H54 (cell line): ENCODE measurements at places on chromosomes 13 and 19.
A peak's percentile ranks its signal among the peaks of the same experiment; 100 is the strongest.

DNA sequence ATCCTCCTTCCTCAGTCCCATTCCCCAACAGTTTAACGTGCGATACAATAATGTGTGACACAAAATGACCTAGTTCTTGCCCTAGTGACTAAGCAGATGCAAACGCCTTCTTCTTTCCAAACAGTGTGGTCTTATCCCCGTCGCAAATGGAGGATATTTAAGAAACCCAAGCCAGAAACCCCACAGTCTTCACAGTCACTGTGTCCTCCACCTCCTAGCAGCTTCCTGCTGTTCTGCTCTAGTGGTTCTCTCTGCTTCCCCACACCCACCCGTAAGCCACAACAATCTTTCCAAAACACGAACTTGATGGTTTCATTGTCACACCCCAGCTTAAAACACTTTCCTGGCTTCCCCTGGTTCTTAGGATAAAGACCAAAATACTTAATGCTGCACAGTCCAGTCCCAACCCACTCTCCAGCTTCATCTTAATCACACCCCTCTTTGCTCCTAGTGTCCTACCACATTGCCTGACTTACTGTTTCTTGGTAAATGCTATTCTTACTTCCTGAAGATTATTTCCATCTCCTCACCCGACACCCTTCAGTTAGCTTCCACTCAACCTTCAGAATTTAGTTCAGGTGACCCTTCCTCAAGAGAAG is 32.3 kb downstream of the ITM2B start:
- no peak for DNase-seq

- DNase-seq = peak; percentile 97
Observed at GRCh38 chr19:39824143-39825092, 9.5 kb downstream of the DYRK1B start.

GRCh38 chr19:50203281-50204080 is at the start of gene MYH14:
TSS of gene MYH14 (plus strand) at chr19:50203622. CDS start at chr19:50210366, 6,744 bp downstream.
- DNase-seq = no peak

- no peak for DNase-seq
Observed at GRCh38 chr13:109297628-109298027, 488.8 kb downstream of the IRS2 start.

- DNase-seq = no peak
Observed at GRCh38 chr13:63460462-63461090, 2044.9 kb upstream of the PCDH20 start.

- peak; percentile 64 for DNase-seq
Observed at GRCh38 chr19:6639439-6639838, 30.5 kb downstream of the TNFSF14 start.

DNA sequence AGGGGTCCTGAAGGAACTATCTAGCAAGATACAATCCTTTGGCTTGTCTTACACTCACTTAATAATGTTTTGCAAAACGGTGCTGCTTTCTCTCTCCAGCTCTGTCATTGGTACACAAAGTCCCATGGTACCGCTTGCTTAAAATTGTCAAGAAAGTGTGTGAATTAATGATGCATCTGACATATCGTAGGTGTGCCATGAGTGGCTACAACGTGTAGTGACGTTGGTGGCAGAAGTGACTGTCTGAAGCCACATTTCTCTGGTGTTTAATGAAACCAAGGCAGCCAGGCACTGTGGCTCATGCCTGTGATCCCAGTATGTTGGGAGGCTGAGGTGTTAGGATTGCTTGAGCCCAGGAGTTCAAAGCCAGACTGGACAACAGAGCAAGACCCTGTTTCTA is 2.6 kb downstream of the HSH2D start:
- DNase-seq = no peak

GRCh38 chr13:46232281-46232680 is 20.6 kb downstream of the LRRC63 start:
- no peak for DNase-seq

- peak; percentile 86 for DNase-seq
Observed at GRCh38 chr19:16041299-16041990, 34.9 kb upstream of the TPM4 start.

DNA sequence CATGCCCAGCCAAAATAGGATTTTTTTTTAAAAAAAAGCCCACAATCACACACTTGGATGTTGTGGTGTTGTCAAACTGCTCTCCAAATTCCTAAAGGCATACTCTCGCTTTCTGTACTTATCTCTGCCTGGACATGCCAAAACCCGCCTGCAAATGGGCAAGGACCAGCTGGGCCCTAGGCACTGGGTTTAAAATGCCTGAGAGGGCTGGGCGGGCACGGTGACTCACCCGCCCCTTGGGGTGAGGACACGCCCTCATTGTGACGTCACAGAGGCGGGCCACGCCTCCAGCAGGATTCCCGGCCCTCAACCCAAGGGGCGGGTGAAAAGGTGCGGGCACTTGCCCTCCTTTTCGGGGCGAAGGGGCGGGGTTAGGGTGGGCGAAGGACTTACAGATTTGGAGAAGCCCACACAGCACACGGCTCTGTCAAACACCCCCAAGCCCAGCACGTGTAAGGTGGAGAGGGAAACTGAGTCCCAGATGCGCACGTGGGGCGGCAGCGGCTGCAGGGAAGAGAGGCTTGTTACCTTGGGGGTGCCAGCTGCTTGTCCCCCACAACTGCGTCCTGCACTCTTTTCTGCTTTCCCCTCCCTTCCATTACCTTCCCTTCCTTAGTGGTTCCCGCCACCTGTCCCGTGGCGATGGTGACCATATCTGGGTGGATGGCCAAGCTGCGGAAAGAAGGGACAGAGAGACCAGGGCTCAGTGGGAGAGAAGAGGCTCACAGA is 6.6 kb downstream of the EML2 start:
- DNase-seq = peak; percentile 79

- DNase-seq = no peak
Observed at GRCh38 chr13:106996867-106997618, 429.1 kb upstream of the ARGLU1 start.

- no peak for DNase-seq
Observed at GRCh38 chr19:46066471-46066870, 25.7 kb upstream of the IGFL4 start.

GRCh38 chr13:73598020-73598712 is 536.0 kb downstream of the KLF12 start:
- no peak for DNase-seq

- no peak for DNase-seq
Observed at GRCh38 chr13:89490661-89491060, 1819.5 kb downstream of the SLITRK5 start.

DNA sequence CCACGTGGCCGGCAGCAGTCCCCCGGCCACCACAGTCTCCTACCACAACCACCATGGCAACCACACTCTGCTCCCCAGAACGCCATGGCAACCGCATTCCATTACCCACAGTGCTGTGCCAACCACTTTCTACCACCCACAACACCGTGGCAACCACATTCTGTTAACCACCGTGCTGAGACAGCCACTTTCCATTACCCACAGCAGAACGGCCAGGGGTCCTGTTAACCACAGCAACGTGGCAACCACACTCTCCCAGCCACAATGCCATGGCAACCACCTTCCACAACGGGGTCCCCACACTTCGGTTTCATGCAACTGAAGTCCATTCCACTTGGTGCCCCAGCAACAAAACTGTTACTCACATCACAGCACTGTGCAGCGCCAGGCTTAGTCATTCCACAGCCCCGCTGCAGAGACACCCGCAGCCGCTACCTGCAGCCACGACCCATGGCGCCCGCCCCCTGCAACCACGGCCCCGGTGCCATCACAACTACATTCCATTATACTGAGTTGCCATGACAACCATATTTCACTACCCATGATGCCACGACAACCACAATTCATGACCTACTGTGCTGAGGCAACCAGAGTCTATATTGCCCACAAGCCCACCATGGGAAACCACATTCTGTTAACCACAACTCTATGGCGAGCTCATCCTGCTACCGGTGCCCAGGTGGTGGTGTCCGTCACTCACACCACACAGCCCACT is 10.0 kb downstream of the DPF1 start:
- peak; percentile 99 for DNase-seq

DNA sequence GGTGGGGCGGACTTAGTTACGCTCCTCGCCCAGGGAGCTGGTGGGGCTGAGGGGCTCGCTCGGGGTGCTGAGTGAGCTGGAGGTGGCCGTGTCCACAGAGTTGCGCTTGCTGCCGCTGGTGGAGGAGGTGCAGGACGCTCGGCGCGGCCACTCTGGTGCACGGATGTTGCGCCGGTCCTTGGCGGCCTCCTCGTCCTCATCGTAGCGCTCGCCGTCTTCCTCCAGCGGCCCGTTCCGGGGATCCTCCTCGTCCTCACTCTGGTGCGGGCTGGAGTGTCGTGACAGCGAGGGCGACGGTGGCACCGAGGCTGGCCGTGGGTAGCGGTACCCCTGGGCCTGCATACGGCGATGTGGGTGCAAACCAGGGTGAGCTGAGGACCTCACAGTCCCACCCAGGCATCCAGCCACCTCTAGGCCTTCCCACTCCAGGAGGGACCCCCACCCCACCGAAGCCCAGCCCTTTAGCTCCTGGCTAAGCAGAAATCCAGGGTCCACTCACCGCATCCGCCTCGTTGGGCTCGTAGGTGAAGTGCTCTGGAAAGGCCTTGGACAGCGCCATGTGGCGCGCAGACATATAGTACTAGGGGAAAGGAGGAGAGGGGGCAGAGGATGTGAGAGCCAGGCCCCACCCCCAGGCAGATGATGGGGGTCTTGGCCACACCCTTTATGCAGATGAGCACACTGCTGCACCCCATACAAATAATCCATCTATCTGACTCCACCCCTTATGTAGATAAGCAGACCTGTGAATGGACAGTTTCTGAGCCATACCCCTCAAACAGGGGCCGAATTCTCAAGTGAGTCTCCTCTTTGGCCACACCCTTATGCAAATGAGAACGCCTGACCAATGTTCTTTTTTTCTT is 4.4 kb downstream of the FTL start:
- no peak for DNase-seq

DNA sequence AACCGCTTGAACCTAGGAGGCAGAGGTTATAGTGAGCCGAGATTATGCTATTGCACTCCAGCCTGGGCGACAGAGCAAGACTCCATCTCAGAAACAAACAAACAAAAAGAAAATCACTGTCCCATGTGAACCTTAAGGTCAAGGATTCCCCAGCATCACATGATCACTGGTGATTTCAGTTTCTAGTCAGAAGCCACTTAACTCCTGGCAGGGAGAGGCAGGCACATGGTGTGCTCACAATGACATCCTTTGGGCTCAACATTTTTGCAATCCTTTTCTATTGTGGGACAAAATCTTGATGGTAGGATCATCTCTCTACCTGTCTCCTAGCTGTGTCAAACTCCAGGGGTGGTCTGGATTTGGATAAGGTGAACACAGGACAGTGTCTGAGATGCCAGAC is 12.1 kb downstream of the AKAP8 start:
- no peak for DNase-seq

DNA sequence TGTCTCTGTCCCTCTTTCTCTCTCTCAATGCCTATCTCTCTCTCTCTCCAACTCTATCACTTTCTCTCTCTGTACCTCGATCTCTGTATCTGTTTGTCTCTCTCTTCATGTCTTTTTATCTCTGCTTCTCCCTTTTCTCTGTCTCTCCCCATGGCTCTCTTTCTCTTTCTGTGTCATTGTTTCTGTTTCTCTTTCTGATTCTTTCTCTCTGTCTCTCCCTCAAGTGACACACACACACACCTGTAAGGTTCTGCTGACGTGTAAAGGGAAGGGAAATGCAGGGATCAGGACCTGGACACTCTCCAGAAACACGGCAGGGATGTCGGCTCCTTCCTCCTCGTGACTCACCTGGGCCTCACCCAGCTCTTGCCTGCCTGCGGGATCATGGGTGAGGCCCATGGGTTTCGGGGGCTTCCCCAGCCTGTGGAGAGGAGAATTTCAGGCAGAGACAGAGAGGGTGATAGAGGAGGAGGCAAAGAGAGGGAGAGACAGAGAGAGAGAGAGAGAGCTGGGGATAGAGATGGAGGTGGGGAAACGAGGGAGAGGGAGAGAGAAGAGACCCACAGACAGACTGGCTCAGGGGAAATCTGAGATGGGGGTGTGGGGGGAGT is 5.4 kb upstream of the PLAUR start:
- DNase-seq = peak; percentile 72

GRCh38 chr13:84896128-84896527 is 903.1 kb downstream of the SLITRK6 start:
- DNase-seq = no peak

GRCh38 chr13:99276706-99277105 is 18.5 kb upstream of the GPR18 start:
- no peak for DNase-seq

- DNase-seq = peak; percentile 37
Observed at GRCh38 chr13:24220086-24220703, 59.7 kb downstream of the SPATA13 start.

- DNase-seq = no peak
Observed at GRCh38 chr13:29573190-29573589, 22.3 kb downstream of the SLC7A1 start.

- DNase-seq = peak; percentile 93
Observed at GRCh38 chr19:40596608-40597328, 4.4 kb upstream of the LTBP4 start.

- peak; percentile 80 for DNase-seq
Observed at GRCh38 chr13:113029487-113030258, 60.7 kb downstream of the MCF2L start.

GRCh38 chr13:102183509-102184182 is 218.2 kb downstream of the FGF14 start:
- DNase-seq = no peak
